NCI-H2081 treated with DMSO at 0.1 percent for 48 hours (cell line): ENCODE measurements at places on chromosomes 2 and 18.
A peak's percentile ranks its signal among the peaks of the same experiment; 100 is the strongest.

DNA sequence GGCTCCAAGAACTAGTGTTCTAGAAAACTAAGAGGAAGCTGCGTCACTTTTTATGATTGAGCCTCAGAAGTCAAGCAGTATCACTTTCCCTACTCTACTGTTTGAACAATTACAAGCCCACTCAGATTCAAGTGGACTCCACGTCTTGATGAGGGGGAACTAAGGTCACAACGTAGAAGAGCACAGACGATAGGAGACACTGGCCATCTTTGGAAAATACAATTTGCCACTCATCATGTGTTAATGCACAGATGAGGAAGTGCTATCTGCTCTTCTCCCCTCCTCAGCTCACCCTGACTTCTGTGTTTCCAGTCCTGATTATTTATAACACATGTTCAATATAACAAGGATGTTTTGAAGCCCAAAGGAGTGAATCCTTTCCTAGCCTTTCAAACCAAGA, 76.1 kb upstream of the CYP1B1 start:
- DNase-seq = no peak

GRCh38 chr2:191303140-191304005, 58.2 kb downstream of the MYO1B start:
- DNase-seq = no peak

GRCh38 chr2:215370112-215370965, 58.5 kb downstream of the ATIC start:
- DNase-seq = no peak

DNA sequence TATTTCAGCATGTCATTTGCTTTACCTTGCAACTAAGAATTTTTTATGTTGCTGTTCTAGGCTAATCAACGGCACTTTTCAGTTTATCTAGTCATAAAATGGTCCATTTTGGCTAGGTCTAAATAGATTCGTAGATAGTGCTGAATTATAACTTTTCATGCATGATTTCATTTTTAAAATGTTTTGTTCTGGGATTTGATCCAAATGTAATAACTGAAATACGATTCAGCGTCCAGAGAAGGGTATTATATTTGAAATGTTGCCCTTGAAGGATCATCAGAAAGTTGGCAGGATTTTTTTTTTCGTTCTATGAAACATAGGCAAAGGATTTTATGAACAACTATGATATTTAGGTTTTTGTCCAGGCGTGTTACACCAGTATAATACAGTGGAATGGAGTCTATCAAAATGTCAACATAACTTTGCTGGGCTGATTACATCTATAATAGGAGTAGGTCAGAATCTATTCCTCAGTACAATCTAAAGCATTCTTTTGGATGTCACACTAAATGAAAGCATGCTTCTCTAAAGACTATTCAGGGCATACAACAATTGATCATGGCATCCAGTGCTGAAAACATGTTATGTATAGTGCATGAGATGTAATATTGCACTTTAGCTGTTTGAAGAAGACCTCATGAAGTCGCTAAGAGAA, 24.8 kb downstream of the TTC27 start:
- peak; percentile 78 for DNase-seq

DNA sequence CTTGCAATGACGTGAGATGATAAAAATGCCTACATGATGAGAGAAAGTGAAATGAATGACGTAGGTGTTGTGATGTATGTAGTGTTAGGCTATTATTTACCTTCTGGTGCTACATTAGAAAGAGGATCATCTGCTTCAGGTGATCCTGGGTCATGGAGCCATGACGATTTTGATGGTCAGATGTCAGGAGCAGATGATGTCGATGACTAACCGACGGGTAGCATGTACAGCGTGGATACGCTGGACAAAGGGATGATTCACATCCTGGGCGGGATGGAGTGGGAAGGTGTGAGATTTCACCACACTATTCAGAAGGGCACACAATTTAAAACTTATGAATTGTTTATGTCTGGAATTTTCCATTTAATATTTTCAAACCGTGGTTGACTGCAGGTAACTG, 43.5 kb upstream of the ACVR1C start:
- no peak for DNase-seq

GRCh38 chr2:238730001-238730669, 117.8 kb upstream of the TWIST2 start:
- no peak for DNase-seq

DNA sequence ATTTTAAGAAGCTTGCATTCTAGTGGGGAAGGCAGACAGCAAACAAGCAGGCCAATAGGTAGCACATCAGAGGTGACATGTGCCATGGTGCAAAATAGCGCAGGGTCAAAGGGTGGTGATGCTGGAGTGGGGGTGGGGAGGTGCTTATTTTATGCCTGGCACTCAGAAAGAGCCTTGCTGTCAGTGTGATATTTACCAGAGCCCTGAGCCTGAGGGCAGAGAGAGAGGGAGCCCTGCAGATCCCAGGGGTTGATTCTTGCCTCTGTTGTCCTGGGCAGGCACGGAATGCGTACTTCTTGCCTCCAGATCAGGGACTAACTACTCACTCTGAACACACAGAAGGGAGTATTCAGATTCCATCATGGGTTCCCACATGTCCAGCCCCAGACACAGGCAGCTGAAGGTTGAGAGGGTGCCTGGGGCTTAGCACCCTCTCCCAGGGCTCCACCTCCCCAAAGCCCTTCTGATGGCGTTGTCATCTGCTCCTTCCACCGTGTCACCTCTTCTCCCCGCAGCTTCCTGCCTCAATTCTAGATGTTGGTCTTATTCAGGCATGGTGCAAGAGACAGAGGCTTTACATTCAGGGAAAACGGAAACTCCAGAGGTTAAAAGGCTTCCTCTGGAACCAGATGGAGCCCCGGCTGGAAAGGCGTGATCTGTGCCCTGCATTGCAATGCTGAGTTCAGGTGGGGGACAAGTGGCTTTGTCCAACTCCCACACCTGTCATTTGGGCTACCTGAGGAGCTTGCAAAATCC, 252.3 kb downstream of the HAUS1 start:
- no peak for DNase-seq

DNA sequence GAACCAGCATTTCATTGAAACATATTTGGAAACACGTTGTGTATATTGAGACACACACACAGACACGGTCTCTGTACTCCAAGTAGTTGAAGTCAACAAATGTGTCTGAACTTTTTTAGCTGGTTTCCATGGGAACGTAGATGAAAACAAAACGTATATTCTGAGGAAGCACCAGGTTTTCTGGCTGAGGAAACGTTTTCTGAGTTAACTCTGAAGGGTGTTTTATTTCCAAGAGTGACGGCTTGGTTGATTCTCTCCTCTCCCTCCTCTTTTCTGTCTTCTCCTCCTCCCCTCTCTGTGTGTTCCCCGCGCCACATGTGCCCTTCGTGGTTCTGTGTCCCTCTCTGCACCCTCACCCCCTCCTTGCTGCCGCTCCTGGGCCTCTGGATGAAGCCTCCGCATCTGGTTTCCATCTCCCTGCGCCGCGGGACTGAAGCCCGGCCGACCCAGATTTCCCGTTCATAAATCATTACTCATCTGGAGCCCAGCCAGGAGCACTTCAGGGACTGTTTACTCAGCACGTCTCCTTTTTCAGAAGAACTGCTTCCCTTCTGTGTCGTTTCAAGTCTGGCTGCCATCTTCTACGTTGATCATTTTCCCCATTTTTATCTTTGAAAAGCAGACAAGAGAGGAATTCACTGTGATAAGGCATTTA, 122.7 kb downstream of the COL6A3 start:
- no peak for DNase-seq

DNA sequence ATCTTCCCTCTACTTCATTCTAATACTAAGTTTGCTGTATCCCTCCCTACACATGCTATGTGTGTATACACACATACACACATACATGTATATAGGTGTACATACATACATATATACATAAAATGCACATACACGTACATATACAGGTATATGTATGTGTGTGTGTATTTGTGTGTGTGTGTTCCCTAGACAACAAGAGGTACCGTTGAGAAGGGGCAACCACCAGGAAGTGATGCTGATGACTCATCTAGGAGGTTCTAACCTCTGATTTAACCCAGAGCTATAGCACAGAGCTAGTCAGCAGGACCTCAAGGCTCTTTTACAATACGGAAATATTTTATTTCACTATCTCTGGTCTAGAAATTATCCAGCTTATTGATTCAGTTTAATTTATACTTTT, 139.2 kb downstream of the LAMA3 start:
- DNase-seq = no peak

- DNase-seq = no peak
Measured at GRCh38 chr2:22086726-22087125, 963.0 kb downstream of the TDRD15 start.

GRCh38 chr2:139296672-139297209, 516.6 kb upstream of the NXPH2 start:
- no peak for DNase-seq

- DNase-seq = no peak
Measured at GRCh38 chr2:126942427-126943203, 43.9 kb downstream of the TEX51 start.

- no peak for DNase-seq
Measured at GRCh38 chr18:50832754-50833153, 12.9 kb upstream of the MRO start.

GRCh38 chr2:65075176-65075575, 19.0 kb downstream of the CEP68 start:
- no peak for DNase-seq

- DNase-seq = no peak
Measured at GRCh38 chr2:237194906-237195305, 109.2 kb downstream of the COPS8 start.

DNA sequence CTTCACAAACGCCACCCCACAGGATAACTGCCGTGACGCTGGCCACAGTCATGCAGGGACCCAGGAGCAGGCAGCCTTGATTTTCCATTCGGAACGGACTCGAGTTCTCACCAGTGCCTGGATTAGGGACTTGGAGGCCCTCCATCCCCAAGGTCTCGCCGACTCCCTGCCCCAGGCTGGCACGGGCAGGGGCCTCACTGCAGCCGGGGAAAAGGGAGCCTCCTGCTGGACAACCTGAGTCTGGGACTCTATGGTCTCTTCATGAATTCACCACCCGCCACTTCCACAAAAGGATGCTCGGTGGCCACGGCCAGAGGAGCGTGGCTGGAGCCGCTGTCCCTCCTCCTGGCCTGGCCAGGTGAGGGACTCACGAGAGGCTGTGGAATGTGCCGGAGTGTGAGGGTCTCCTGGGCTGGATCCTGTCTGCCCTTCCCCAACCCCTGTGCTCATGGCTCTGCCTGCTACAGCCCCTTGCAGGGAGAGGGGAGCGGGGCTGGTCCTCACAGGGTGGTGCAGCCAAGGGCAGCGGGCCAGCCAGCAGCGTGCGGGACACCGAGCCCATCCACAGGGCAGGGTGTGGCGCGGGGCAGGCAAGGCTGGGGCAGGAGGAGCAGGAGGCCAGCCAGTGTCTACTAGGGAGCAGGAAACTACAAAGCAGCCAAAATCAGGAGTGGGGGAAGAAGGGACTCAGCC, 42.3 kb downstream of the AQP12A start:
- DNase-seq = no peak

- DNase-seq = no peak
Measured at GRCh38 chr2:44560941-44561340, 199.2 kb downstream of the CAMKMT start.

DNA sequence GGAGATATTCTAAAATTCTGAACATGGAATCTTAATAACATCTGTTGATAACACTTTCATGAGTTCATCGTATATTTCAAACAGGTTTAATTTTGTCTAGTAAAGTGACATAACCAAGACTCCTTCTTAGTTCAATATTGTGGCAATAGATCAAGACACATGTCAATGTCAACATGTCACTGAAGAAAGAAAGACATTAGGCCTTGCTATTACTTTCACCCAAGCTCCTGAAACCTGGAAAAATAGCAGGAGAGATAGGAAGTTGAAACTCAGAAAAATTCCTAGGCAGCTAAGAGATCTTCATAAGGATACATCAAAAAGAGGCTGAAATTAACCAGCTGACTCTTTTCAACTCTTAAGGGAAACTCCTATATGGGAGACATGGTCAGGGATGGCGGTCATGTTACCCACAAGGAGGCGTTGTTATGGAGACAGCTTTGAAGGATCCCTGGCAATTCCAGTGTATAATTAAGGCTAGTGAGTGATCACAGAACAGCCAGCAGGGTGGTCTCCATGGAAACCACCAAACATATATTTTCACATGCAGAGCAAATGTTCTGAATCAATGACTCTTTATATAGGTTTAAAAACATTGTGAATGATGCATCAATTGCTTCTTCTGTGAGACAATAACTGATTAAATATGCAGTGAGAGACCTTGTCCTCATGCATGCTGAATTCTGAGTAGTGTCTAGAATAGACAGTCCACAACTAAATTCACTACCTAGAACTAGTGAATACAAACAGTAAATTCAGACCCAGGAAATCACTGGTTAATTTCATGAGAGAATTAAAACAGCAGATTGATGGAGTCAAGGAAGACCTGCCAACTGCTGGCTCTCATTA, 115.3 kb upstream of the RIOK3 start:
- peak; percentile 86 for DNase-seq

DNA sequence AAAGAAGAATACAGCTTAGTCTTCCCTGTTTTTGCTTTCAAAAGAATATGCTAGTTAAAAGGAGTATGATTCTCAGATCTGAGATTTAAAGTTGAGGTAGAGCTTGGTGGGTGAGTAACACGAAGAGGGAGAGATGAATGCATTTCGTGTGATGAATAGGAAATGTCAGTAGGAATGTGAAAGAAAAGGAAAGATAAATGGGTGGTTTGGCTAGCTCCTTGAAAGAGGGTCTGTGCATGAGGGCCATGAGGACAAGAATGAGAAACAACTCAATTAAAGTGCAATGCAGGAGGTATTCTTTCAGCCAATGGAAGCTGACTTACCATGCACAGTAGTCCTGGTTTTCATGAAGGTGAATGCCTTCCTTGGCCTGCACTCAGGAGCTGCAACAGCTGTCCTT, 248.2 kb downstream of the HNMT start:
- DNase-seq = no peak

DNA sequence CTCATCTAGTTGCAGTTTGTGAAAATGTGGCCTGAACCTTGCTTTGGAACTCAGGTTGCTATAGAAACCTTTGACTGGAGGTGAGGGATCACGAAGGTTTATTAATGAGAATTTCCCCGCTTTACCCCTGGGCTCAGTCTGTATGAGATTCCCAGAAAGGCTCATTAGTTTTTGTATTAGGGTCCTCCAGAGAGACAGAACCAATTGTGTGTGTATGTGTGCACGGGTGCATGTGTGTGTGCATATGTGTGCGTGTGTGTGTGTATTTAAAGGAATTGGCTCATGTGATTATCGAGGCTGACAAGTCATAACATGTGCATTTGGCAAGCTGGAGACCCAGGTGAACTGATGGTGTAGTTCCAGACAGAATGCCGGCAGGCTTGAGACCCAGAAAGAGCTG, 113.8 kb upstream of the DLX2 start:
- DNase-seq = no peak

GRCh38 chr2:109324861-109325260, 195.9 kb downstream of the SH3RF3 start:
- DNase-seq = no peak

DNA sequence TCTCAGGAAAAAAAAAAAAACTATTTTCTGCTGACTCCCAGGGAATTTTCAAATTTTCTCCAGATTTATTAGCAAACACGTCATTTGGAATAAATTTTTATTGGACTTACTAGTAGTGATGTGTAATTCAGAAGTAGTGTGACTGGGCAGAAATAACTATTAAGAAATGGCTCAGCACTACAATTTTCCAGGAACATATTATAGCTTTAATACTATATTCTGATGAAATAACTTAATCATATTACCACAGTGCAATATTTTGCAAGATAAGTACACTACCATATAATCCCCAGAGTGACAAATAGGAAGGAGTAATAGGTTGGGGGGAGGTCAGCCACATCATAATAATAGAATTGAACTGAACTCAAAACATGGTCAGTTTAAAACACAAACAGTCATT, 19.7 kb upstream of the TNFAIP6 start:
- no peak for DNase-seq

- no peak for DNase-seq
Measured at GRCh38 chr2:46377101-46377581, 79.9 kb downstream of the EPAS1 start.
